ENCODE measurements at places on chromosomes 16 and 17.
A peak's percentile ranks its signal among the peaks of the same experiment; 100 is the strongest.

- DNase-seq, result peak; percentile 50
Measured at GRCh38 chr17:47229535-47230443, 20.6 kb downstream of the MYL4 start.

DNA sequence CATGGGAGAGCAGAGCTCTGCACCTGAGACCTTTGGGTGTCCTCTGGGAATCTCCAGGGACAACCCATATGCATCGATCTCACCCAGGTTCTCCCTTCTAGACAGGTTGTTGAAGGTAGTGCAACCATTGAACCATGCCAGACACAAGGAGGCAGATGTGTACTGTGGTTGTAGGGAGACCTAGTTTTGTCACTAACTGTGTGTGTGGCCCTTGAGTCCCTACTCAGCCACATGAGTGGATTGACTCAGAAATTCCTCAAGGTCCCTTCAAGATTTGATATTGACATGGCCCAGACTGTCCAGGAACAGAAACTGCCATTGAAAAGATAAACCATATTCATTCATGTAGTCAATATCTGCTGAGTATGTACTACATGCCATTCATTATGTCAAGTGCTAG, 396.4 kb upstream of the CCL2 start:
- no peak for DNase-seq

- no peak for DNase-seq
Measured at GRCh38 chr16:8730335-8730915, 56.0 kb downstream of the ABAT start.

- DNase-seq, result no peak
Measured at GRCh38 chr16:14097182-14097959, 26.3 kb downstream of the MRTFB start.

GRCh38 chr17:40561294-40561870, 3.9 kb downstream of the CCR7 start:
- no peak for DNase-seq

DNA sequence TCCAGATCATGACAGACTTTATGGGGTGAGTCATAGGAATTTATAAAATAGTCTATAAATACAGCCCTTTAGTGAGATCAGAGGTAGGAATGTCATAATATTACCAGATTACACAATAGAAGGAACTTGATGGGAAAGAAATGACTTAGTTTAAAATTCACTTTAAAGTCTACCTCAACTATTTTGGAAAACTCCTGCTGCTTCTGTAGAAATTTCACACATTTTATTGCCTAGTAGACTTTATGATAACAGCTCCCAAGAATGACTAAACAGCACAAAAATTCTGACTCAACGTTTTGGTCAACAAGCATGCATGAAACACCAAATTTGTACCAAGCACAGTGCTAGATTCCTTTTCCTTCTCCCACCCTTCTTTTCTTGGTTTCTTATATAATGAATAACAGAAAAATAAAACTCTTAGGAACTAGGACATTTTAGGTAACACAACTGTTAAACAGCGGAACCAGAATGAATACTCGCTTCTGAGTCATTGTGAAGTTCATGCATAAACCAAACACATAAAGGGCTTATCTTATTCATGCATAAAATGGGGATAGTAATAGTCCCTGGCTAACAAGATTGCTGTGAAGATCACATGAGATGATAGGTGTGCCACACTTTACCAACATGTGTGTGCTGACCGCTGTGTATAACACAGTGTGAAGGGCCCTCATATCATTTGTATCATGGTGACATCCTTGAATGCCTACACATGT, 243.9 kb downstream of the CDH8 start:
- no peak for DNase-seq

- DNase-seq, result no peak
Measured at GRCh38 chr17:6479622-6480302, 35.5 kb downstream of the PIMREG start.

DNA sequence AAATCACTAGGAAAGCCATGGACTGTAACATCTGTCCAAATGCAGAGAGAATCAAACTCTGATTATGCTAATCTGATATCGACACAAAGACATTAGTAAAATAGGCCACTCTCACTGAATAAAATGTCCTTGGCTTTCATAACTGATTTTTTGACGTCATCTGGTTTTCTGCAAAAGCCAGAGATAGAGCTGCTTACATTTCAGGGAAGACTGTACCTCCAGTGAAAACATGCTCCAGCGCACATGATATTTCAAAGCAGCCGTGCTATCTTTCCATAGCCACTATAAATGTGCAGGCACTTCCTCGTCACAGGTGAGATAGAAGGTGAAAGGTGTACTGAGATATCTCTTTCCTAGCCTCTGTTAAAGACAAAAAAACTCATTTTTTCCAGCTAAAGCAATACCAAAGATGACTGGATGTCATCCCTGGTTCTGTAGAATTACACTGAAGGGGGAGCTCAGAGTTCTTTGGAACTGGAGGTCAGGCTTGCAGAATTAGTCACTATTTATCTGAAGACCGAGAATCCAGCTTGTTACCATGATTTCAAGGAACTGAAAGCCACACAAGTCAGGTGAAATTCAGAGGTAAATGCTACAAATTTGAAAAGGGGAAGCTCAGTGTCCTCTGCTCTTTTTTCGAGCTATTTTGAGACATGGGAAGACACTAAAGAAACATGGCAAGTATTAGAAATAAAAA, 249.5 kb downstream of the CA10 start:
- DNase-seq, result no peak

DNA sequence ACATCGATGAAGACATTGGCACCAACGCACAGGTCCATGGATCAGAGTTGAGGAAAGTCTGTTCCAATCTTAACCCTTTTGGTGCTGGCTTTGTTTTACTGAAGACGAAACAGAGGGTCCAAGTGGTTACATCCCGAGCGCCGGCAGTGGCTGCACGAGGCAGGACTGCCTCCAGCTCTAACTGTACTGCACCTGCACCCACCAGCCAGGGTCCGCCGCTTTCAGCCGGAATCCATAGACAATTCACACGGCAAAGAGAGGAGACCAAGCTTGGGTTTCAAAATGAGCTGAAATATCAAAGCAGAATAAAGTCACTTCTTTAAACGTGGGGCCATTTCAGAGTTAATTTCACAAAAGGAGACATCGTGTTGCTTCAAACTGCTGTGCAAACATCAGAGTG, 21.2 kb upstream of the ZC3H18 start:
- DNase-seq, result no peak

GRCh38 chr16:19831678-19832077, 53.0 kb downstream of the GPRC5B start:
- no peak for DNase-seq

- no peak for DNase-seq
Measured at GRCh38 chr17:9541718-9542117, 33.9 kb downstream of the STX8 start.

DNA sequence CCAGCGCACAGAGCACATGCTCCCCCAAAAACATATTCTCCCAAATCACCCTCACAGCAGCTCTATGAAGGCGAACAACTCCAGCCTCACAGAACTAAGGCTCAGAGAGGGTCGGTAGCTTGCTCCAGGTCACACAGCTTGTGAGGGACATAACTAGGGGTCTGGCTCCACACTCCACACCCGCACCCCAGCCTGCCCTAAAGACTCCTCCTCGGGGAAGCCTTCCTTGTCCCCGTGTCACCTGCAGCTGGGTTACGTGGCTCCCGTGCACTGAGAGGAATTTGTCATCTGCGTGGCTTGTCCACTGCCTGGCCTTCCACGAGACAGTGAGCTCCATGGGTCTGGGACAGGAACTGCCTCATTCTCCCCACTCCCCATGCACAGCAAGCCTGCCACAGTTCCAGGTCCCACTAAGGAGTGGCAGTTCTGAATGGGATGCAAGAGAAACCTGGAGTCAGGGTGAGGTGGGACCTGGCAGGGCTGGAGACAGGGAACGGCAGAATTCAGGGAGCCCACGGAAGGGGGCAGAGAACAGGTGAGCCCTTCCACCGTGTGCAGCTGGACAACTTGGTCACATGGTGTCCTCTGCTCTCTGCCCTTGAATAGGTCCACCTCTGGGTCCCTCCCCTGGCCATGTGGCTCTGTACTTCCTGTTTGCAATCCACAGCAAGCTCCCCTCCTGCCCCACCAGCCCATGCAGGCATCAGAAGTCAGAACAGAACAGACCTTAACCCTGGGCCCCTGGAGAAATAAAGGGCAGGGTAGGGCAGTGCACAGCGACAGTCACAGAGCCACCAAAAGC, 27.4 kb downstream of the TNFRSF13B start:
- no peak for DNase-seq

- no peak for DNase-seq
Measured at GRCh38 chr16:57352636-57353047, 5.9 kb upstream of the CCL22 start.

DNA sequence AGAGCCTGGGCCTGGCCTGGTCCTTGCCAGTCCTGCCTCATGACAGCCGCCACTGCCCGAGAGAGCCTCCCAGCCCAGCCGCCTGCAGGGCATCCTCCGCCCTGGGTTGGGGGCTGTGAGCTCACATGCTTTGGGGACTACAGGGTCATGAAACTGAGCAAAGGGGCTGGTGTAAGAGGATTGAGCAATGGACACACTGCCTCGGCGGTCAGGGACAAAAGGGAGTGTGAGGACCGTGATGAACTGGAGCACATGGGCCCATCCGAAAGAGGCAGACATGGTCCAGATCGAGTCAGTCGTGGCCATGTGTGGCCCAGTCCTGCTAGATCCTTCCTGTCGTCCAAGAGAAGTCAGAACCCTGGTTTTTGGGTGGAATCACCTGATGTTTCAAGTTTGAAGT, 52.3 kb downstream of the GSG1L start:
- DNase-seq, result no peak

- DNase-seq, result no peak
Measured at GRCh38 chr17:5355421-5356129, 63.9 kb downstream of the NUP88 start.

GRCh38 chr17:67528751-67529436, 151.8 kb downstream of the PITPNC1 start:
- DNase-seq, result no peak

DNA sequence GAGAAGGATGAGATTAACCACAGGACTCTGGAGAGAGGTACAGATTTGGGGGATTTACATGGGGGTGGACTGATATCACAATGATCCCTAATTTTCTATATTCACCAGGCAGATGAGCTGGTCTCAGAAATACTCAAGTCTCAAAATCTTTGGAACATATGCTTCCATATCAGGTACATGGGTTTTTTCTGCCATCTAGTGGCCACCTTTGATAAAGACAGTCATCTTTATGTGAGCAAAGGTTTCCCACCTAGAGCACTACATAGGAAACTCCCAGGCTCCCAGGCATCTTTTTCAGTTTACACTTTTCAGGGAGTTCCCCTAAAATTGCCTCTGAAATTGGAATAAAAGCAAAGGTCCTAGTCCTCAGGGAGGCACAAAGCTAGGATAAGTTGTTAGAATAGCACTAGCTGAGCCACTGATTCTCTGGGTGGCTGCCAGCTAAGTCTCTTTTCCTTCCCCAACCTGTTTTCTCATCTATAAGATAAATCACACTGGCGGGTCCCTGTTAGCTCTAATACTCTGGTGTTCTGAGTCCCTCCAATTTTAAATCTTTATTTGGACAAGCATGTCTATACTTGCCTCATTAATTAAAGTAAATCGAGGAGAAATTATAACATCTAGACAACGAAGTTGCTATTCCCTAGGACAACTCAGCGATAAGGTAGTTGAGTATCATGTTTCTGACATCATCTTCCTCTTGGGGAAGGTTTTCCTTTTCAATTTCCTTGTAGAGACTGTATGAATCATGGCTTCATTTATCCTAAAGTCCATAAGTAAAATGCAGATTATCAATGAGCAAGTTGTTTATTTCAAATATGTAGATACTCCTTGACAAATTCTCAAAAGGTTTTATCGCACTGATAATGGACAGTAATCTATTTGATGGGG, 19.0 kb upstream of the MON1B start:
- DNase-seq, result no peak

DNA sequence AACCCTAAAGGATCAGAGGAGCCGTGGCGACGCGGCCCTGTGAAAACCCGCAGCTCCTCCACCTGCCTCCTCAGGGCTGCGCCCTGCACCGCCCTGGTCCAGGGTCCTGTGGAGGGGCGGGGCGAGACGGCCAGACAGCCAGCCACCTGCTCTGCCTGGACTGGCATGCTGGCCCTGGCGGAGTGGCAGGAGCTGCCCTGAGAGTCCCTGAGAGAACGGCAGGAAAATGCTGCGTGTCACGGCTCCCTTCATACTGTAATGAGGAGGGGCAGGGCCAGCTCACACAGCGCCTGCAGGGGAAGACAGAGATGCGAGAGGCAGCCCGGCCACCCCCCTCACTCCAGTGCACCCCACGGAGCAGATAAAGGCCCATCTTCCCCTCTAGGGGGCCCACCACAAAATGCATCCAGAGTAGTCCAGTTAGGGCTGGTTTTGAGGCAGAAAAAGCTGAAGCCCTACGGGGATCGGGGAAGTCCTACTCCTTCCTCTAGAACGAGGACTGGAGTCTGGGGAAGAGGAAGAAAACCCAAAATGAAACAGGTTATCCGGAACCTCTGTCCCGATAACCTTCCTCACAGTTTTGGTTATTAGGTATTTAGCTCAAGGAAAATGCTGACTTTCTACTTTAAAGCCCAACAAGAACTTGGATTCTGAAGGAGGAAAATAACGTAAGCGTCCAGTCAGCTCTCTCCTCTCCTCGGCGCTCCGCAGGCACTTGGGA, 97.6 kb upstream of the DNAH17 start:
- DNase-seq, result no peak

GRCh38 chr17:66190738-66191592, 968 bp downstream of the CEP112 start:
- no peak for DNase-seq

- no peak for DNase-seq
Measured at GRCh38 chr16:15996432-15997109, 47.2 kb downstream of the ABCC1 start.

GRCh38 chr16:51450376-51450775, 299.3 kb upstream of the SALL1 start:
- no peak for DNase-seq

DNA sequence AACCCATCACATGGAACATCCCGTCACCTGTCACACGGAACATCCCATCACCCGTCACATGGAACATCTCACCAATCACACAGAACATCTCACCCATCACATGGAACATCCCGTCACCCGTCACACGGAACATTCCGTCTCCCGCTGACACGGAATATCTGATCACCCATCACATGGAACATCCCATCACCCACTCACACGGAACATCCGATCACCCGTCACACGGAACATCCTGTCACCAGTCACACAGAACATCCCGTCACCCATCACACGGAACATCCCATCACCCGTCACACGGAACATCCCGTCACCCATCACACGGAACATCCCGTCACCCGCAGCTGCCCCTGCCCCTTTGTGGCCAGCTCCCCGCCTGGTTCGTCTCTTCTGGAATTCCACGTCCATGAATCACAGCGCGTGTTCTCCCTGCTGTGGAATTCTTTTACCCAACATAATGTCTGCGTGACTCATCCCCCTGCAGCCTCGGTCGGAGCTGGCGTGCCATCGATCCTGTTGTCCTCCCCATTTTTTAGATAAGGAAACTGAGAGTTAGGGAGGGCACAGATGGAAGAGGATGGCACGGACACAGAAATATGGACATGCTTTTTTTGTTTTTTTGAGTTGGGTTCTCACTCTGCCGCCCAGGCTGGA, 5.6 kb downstream of the CPNE7 start:
- DNase-seq, result no peak

- no peak for DNase-seq
Measured at GRCh38 chr16:75107505-75107904, 9.1 kb downstream of the LDHD start.

All from stimulated activated CD4-positive, alpha-beta T cell treated with anti-CD3 and anti-CD28 coated beads, Interleukin-1b, Interleukin-23, amount 100 ng/mL, for 1 hour (primary cell).